Trophoblast cell (in vitro differentiated cells and primary cell): ENCODE measurements at places on chromosomes 7 and 10.

GRCh38 chr10:78255796-78256638 is 222.4 kb downstream of the RPS24 start:
- DNase-seq = peak; percentile 70
- no peak overlapping the region for H3K4me3 ChIP-seq
- peak overlapping the region; percentile 82 for H3K27ac ChIP-seq
- H3K36me3 ChIP-seq = no peaks in the 10 kb centered on the region
- peaks cover 38% of the 10 kb centered on the region for H3K4me1 ChIP-seq

GRCh38 chr7:116994611-116995010 is 41.3 kb downstream of the ST7 start:
- H3K36me3 ChIP-seq = peaks cover 3% of the 10 kb centered on the region
- H3K27ac ChIP-seq = no peak overlapping the region
- peaks cover 3% of the 10 kb centered on the region for H3K4me1 ChIP-seq
- H3K27me3 ChIP-seq = no peaks in the 10 kb centered on the region
- H3K4me3 ChIP-seq = no peak overlapping the region

- no peak overlapping the region for H3K27ac ChIP-seq
- H3K27me3 ChIP-seq = no peaks in the 10 kb centered on the region
- no peaks in the 10 kb centered on the region for H3K36me3 ChIP-seq
- no peak overlapping the region for H3K4me3 ChIP-seq
- H3K4me1 ChIP-seq = no peaks in the 10 kb centered on the region
These were observed 17.4 kb downstream of the NEUROD6 start for GRCh38 chr7:31323101-31323500.

DNA sequence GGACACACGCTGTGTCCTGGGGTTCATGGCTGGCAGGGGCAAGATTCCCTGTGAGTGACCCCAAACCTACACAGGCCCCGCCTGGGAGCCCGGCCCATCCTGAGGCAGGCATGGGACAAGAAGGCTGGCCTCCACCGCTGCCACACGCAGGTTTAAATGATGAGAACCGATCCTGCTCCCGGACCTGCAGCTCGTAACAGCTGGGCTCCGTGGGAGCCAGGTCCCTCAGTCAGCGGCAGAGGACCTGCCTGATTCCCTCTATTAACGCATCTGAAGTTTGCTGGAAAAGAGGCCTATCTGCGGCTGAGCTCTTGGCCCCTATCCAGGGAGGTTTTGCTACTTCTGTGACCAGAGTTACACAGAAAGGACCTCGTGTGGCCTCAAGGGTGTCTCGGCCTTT is 112.3 kb downstream of the VIPR2 start:
- H3K4me3 ChIP-seq = no peak overlapping the region
- H3K27ac ChIP-seq = no peak overlapping the region
- peaks cover 19% of the 10 kb centered on the region for H3K4me1 ChIP-seq
- DNase-seq = no peak

- no peaks in the 10 kb centered on the region for H3K4me1 ChIP-seq
- H3K27me3 ChIP-seq = no peaks in the 10 kb centered on the region
- DNase-seq = no peak
- H3K27ac ChIP-seq = no peak overlapping the region
- no peaks in the 10 kb centered on the region for H3K36me3 ChIP-seq
These were observed 100.8 kb downstream of the LRRC18 start for GRCh38 chr10:48838834-48839233.

- no peak overlapping the region for H3K4me3 ChIP-seq
- no peak overlapping the region for H3K27ac ChIP-seq
- no peaks in the 10 kb centered on the region for H3K27me3 ChIP-seq
- no peak for DNase-seq
- no peaks in the 10 kb centered on the region for H3K36me3 ChIP-seq
These were observed 97.1 kb downstream of the CSTF2T start for GRCh38 chr10:51602326-51602725.

GRCh38 chr7:88191911-88192310 is 27.9 kb downstream of the SRI start:
- DNase-seq = no peak
- no peaks in the 10 kb centered on the region for H3K4me1 ChIP-seq
- no peak overlapping the region for H3K4me3 ChIP-seq
- peaks cover 2% of the 10 kb centered on the region for H3K36me3 ChIP-seq
- no peak overlapping the region for H3K27ac ChIP-seq
- no peaks in the 10 kb centered on the region for H3K27me3 ChIP-seq

- no peaks in the 10 kb centered on the region for H3K36me3 ChIP-seq
- DNase-seq = no peak
- H3K4me3 ChIP-seq = no peak overlapping the region
- no peaks in the 10 kb centered on the region for H3K4me1 ChIP-seq
- H3K27ac ChIP-seq = no peak overlapping the region
These were observed 116.4 kb upstream of the ASAH2 start for GRCh38 chr10:50367732-50368131.

DNA sequence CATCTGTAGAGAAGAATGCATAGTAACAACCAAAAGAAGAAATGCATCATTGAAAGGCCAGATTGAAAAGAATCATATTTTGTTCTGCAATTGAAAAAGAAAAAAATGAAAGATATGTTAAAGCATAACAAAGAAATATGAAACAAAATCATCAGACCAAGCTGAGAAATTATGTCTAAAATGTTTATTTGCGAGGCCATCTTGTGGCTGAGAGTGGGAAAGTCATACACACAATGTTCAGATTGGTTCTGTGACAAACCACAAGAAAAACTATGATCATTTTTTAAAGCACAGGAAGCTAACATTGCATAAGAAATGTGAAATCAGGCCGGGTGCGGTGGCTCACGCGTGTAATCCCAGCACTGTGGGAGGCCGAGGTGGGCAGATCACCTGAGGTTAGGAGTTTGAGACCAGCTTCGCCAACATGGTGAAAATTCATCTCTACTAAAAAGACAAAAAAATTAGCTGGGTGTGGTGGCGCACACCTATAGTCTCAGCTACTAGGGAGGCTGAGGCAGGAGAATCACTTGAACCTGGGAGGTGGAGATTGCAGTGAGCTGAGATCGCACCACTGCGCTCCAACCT is 36.6 kb downstream of the ABCB5 start:
- H3K36me3 ChIP-seq = no peaks in the 10 kb centered on the region
- no peak overlapping the region for H3K27ac ChIP-seq
- H3K27me3 ChIP-seq = no peaks in the 10 kb centered on the region
- no peak overlapping the region for H3K4me3 ChIP-seq
- H3K4me1 ChIP-seq = no peaks in the 10 kb centered on the region

GRCh38 chr10:111080224-111080623 is 3.4 kb downstream of the ADRA2A start:
- peaks cover 24% of the 10 kb centered on the region for H3K27me3 ChIP-seq
- H3K4me3 ChIP-seq = no peak overlapping the region
- no peak for DNase-seq
- H3K4me1 ChIP-seq = peaks cover 5% of the 10 kb centered on the region

GRCh38 chr10:58758321-58758720 is 245.6 kb downstream of the BICC1 start:
- no peak overlapping the region for H3K4me3 ChIP-seq
- H3K27me3 ChIP-seq = no peaks in the 10 kb centered on the region
- H3K4me1 ChIP-seq = peaks cover 4% of the 10 kb centered on the region
- DNase-seq = no peak

DNA sequence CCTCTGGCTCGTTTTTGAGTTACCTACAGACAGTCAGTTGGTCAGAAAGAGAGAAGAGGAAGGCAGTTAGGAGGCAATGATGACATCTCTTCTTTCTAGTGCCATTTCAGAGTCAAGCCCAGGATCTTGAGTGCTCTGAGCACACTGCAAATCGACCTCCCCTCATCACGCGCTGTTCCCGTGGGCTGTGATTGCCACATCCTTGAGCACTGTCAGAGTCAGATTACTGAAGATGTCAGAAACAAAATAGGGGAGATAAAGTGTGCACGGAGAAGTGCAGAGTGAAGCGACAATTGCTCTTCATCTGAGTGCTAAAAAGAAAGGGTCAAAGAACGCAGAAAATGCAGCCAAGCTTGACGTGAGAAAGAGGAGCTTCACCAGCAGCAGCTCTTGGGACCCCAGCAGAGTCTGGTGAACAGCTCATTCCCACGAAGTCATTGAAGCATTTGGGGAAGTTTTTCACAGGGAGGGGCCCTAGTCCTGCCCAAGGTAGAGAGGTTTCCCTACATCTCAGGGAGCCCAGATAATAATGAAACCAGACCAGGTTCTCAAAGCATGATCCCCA is 661.7 kb upstream of the AUTS2 start:
- no peak overlapping the region for H3K4me3 ChIP-seq
- H3K27me3 ChIP-seq = no peaks in the 10 kb centered on the region
- no peaks in the 10 kb centered on the region for H3K4me1 ChIP-seq
- no peak for DNase-seq
- no peak overlapping the region for H3K27ac ChIP-seq

- peaks cover 12% of the 10 kb centered on the region for H3K4me1 ChIP-seq
- peak; percentile 81 for DNase-seq
- H3K27ac ChIP-seq = peak overlapping the region; percentile 83
- H3K36me3 ChIP-seq = no peaks in the 10 kb centered on the region
- H3K27me3 ChIP-seq = no peaks in the 10 kb centered on the region
- peak overlapping the region; percentile 93 for H3K4me3 ChIP-seq
These were observed 743 bp downstream of the RBM17 start for GRCh38 chr10:6089334-6090219.

DNA sequence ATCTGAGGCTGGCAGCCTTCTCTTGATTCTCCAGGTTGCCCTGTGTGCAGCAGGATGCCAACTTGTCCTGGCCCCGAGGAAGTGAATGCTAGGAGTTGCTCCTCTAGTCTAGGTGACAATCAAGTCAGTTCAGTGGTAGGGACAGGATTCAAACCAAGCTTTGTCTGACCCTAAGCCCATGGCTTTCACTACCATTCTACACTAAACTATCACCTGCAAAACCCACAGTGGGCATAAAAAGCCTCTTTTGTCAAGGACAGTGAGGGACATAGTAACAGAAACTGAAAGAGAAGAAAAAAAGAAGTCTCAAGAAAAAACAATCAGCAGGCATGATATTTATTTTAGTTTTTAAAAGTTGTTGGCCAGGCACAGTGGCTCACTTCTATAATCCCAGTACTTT is 33.5 kb downstream of the KCNMA1 start:
- peaks cover 54% of the 10 kb centered on the region for H3K4me1 ChIP-seq
- no peaks in the 10 kb centered on the region for H3K27me3 ChIP-seq
- H3K36me3 ChIP-seq = peaks cover 3% of the 10 kb centered on the region
- H3K27ac ChIP-seq = no peak overlapping the region

DNA sequence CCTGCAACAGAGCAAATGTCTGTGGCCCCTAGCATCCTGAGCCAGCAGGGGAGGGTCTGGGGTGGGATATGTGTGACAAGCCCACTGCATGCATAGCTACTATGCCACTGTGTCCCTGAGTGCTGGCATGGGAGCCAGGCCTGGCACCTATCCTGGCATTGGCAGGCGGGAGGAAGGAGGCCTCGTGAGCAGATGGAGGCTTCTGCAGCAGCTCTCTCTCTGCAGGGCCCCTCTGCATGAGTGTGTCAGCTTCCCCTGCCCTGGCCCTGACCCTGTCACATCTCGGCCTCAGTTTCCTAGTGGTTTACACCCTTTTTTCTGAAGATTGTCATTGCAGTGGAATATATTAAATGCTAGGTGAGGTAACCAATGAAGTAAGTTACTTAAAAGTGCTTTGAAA is 13.1 kb upstream of the IMPDH1 start:
- H3K27ac ChIP-seq = no peak overlapping the region
- H3K27me3 ChIP-seq = no peaks in the 10 kb centered on the region
- no peak for DNase-seq
- H3K36me3 ChIP-seq = no peaks in the 10 kb centered on the region
- H3K4me1 ChIP-seq = no peaks in the 10 kb centered on the region
- H3K4me3 ChIP-seq = no peak overlapping the region

- peak overlapping the region; percentile 29 for H3K27ac ChIP-seq
- H3K27me3 ChIP-seq = no peaks in the 10 kb centered on the region
- peaks cover 4% of the 10 kb centered on the region for H3K36me3 ChIP-seq
- H3K4me1 ChIP-seq = peaks cover 29% of the 10 kb centered on the region
- DNase-seq = peak; percentile 64
These were observed 98.1 kb downstream of the TCF7L2 start for GRCh38 chr10:113047963-113048781.
